ENCODE measurements at places on chromosomes 2 and 18.

- no peak for DNase-seq
Measured at GRCh38 chr2:21244161-21244560, 120.4 kb downstream of the TDRD15 start.

DNA sequence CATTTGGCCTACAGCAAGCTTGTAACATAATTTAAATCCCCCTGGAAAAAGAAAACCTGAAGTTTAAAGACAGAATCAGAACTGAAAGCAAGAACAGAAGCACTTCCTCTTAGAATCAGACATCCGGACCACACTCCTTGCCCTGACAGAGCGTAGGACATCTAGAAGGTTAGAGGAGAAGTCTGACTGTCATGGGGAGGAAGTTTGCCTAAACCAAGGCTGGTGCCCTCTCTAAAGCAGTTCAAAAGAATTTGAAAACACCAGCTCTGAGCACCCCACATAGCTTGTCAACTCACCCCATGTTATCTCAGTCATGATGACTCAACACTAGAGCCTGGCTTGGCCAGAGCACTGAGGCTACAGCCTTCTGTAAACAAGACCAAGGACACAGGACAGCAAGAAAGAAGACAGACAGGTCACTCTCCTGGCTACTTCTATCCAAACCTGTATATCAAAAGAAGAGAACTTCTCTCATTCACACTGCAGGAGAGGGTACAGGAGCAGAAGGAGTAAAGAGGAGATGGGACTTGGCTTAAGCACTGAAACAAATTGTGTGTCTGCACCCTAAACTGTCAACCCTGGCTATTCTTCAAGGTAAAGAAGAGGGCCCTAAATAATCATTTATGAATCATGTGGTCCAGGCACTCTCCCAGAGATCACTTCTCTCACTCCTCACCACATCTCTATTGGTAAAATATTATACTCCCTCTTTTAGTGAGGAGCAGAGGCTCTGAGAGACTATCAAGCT, 198.6 kb downstream of the MEMO1 start:
- no peak for DNase-seq

DNA sequence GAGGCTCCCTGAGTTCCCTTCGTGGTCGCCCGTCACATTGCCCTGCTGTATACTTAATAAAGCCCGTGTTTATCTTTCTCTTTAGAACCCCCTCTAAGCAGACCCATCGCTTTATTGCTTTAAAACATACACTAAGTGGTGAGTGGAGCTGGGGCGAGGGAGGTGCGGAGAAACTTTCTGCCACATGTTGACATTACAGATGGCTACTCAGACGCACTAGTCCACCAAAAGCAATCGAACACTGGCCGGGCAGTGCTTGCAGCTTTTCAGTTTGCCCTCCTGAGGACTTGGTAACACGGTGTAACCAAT, 859 bp upstream of the COLEC12 start:
- no peak for DNase-seq

DNA sequence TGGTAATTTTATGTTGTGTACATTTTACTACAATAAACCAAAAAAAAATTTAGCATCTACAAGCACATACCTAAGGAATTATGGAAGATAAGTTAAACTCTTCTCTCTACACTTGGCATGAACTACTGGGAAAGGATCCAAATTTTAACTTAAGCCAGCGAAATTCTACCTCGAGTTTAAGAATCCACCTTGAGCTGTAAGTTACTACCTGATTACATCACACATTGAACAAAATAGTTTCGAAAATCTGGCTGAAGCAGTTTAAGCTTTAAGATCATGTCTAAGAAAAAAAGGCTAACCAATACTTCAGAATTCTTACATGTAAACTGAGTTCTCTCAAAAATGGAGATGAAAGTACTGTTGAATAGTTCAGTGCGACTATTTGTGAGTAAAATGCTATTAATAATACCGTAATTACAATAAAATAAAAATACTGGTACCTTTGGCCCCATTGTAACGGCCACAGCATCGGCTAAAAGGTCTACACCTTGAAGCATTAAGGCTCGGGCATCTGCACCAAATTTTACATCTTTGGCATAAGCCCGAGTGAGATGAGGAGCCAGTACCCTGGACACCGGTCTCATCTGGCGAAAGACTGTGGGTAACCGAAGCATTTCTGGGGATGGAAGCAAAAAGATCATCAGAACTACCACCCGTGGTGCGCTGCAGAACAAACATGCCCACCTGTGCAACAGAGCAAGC, 1.3 kb downstream of the HSPD1 start:
- no peak for DNase-seq

DNA sequence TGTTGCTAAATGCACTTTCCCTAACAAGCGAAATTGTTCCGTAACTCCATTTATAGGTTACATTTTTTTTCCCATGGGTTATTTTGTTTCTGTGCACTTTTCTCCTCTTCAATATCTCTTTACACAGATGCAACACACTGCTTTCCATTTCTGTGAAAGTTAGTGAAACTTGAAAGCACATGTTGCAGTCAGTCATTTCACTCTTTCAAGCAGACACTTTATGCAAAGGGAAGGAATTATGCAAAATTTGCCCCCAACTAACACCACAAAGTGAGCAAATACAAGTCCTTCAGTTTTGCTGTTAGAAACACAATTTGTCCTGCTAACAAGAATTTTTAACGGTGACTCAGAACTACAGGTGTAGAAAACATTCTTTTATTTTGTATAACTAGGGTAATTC, 124.8 kb downstream of the PTH2R start:
- DNase-seq: no peak

GRCh38 chr2:133169274-133169912, 398.9 kb downstream of the NCKAP5 start:
- DNase-seq: no peak

GRCh38 chr2:230877759-230878598, 13.2 kb downstream of the ITM2C start:
- no peak for DNase-seq

DNA sequence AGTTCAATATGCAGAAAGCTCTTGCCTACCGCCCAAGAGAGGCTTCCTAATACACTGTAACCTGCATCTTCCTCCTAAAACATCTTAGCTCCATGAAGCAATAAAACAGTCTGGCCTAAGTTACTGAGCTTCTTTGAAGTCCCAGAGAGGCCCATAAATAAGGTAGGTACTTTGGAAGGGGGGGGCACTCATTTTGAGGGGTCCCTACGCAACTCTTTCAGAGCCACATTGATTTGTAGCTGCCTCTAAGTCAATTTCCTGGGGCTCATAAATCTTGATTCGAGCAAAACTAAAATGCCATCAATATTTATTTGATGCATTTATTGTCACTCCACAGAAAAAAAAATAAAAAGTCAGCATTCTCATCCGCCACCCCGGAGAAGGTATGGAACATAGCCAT, 60.4 kb upstream of the SIX2 start:
- DNase-seq: no peak

- DNase-seq: no peak
Measured at GRCh38 chr18:63878343-63878742, 9.2 kb upstream of the SERPINB2 start.

DNA sequence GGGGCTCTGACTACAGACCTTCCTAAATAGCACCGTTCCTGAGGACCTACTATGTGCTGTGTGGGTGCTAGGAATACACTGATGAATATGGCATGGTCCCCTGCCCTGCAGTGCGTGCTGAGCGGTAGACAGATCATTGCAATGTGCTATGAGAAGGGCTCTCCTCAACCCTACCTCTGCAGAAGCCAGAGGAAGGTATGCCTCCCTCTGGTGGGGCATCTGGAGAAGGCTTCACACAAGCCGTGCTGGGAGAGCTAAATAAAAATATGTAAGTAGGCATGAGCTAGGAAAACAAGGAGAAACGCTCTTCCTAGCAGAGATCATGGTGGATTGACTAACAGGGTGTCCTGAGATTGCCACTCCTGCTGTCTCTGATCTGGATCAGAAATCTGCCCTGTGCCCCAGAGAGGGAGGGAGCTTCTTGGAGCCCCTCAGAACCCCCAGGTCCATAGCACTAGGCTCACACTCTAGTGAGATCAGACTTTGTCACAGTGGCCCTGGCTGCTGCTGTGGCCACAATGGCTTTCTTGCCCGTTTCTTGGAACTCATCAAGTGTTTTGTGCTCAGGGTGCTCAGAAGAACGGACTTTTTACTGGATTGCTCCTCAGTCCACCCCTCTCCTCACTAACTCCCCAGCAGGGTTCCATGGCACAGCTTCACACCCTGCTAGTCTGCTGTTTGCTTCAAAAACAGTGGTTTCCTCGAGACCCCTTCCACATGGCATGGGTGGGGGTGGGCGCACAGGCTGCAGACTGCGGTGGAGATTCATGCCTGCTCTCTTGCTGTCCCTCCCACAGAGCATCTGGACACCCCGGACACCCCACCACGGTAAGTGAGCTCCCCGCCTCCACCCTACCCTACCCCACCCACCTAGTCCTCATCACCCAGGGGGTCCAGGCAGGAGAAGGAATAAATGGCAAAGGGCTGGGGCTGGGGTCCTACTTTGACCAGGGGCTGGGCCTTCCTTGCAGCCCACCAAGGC, 14.2 kb downstream of the SIGLEC15 start:
- no peak for DNase-seq

- DNase-seq: no peak
Measured at GRCh38 chr2:15652801-15653200, 61.1 kb downstream of the DDX1 start.

GRCh38 chr2:239238381-239238780, 162.4 kb downstream of the HDAC4 start:
- no peak for DNase-seq

DNA sequence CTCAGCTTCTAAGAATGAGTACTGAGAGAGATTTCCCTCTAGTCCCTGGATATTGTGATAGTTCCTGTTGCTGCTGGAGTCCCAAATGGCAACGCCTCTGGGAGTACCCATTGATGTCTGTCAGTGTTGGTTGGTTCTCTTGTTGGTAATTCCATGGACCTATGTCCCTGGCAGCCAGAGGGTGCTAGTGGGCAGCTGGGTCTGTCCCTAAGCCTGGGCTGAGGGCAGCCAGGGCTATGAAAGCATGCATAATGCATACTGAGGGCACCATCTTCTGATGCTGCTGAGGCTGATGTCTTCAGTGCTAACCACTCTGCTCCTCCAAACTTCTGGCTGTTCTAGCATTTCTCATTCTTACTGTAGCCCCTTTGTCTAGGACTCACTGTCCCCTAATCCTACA, 35.9 kb downstream of the NABP1 start:
- DNase-seq: no peak

DNA sequence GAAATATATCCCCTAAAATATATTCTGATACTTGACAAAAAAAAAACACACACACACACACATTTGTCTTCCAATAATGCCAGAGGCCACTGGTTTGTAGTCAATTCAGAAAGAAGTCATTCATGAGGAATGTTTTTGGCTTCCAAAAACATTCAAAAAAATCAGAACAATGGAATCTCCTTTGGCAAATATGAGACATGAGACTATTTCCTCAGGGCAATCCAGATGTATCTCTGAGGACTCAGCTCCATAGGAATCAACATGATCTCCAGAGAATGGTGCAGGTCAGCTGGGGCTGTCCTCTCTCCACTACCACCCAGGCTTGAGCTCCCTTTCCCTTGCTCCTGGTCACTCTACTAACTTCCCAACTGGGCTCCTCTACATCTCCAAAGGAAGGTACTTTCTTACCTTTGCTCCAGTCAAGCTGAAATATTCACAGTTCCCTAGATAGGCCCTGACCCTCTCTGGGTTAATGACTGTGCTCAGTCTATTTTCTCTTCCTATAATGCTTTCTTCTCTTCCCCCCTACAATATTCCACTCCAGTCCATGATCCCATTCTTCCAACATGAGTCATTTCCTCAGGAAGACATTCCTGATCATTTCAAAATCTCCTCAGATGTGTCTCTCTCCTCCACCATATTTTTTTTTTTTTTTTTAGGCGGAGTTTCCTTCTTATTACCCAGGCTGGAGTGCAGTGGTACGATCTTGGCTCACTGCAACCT, 145.3 kb downstream of the C1D start:
- DNase-seq: no peak

GRCh38 chr2:160920791-160921303, 239.4 kb upstream of the TANK start:
- no peak for DNase-seq

- DNase-seq: no peak
Measured at GRCh38 chr18:79789901-79790890, 7.5 kb upstream of the KCNG2 start.

GRCh38 chr2:8680822-8681760, 765 bp upstream of the ID2 start:
- DNase-seq: peak; percentile 80

GRCh38 chr2:226909126-226909525, 73.3 kb downstream of the RHBDD1 start:
- DNase-seq: no peak

- no peak for DNase-seq
Measured at GRCh38 chr2:162254236-162254871, 11.1 kb upstream of the FAP start.

GRCh38 chr2:27959496-27959895, 69.0 kb downstream of the BABAM2 start:
- DNase-seq: no peak
